ENCODE measurements at places on chromosomes 6 and 20.

- no peak for DNase-seq
Observed at GRCh38 chr6:139008117-139008516, 20.1 kb upstream of the REPS1 start.

GRCh38 chr6:169894377-169894960 lies 143.0 kb downstream of the ERMARD start:
- DNase-seq: no peak

- peak; percentile 35 for DNase-seq
Observed at GRCh38 chr6:111804627-111805235, 68.5 kb downstream of the FYN start.

DNA sequence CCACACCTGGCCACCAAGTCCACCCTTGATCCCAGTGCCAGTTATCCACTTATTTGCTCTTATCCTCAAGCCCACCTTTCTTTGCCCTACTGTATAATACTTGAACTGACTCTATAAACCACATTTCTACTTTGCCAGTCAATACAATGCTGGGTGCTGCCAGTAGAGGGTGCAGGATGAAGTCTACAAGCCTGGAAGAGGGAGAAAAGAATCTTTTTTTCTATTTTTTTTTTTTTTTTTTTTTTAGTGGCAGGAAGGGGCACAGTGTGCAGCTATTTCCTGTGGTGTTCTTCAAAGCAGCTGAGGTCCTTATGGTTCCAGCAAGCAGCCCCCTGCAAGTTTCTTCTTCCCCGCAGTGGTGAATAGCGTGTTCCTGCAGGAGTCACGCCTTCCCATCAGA lies 22.2 kb upstream of the GABRR1 start:
- peak; percentile 78 for DNase-seq

GRCh38 chr6:76418560-76419223 lies 346.2 kb upstream of the IMPG1 start:
- DNase-seq: no peak

GRCh38 chr6:161367472-161367871 lies 93.6 kb upstream of the AGPAT4 start:
- no peak for DNase-seq

- DNase-seq: no peak
Observed at GRCh38 chr6:106553440-106553839, 75.9 kb downstream of the RTN4IP1 start.

GRCh38 chr20:59939879-59940128 lies 301 bp downstream of the PPP1R3D start:
- no peak for DNase-seq

GRCh38 chr6:170026751-170027646 lies 263.9 kb downstream of the DLL1 start:
- no peak for DNase-seq

- no peak for DNase-seq
Observed at GRCh38 chr6:14867802-14868201, 378.1 kb upstream of the JARID2 start.

GRCh38 chr6:137492289-137493217 lies 1.6 kb downstream of the OLIG3 start:
- DNase-seq: no peak

DNA sequence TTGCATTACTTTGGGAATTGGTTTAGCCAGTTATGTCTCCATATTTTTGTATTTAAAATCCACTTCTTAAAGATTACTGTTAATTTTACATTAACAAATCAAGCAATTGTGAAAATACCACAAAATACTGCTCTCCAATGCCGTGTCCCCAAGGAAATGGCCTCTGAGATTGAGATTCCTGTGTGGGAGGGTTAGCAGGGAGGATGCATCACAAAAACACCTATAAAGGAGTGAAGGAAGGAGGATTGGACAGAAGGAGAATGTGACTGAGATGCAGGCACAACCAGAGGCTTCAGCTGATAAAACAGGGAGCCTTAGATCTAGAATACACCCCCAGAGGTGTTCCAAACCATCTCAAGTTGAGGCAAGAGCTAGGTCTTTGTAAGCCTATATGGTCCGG lies 34.2 kb upstream of the NKAIN2 start:
- no peak for DNase-seq

DNA sequence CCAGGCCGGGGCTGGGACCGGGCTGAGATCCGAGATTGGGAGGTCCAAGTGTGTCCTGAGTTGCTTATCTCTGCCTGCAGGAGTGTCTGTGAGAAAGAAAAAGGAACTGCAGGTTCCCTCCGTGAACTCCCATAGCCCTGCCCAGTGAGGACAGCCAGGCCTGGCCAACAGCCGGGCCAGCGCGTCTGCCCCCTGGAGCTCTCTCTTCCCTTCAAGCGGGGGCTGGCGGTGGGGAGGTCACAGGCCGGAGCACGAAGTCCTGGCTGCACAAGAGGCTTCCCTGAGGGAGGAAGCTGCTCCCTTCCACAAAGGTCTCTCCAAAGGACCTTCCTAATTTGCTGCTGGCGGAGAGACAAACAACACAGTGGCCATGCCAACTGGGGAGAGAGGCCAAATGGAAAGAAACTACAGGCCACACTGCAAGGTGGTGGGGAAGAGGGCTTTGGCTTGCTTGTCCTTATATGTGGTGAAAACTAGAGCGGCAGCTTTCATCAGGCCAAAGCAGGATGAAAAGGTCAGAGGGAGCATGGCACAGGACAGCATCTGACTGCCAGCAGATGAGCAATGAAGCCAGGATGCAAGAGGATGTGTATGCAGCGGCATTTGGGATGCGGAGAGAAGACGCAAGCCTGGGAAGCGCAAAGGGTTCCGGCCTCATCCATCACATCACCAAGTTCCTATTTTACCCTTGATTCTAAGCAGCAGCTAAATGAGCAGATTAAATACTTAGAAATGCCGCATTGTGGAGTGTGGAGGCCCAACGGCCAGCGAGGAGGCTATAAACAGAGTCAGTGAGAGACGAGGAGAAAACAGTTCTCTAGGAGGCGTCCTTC lies 260.0 kb downstream of the ERMARD start:
- DNase-seq: no peak

- no peak for DNase-seq
Observed at GRCh38 chr6:168597471-168597875, 156.5 kb downstream of the SMOC2 start.

GRCh38 chr20:50776122-50776817 lies 18.6 kb upstream of the BCAS4 start:
- peak; percentile 65 for DNase-seq

DNA sequence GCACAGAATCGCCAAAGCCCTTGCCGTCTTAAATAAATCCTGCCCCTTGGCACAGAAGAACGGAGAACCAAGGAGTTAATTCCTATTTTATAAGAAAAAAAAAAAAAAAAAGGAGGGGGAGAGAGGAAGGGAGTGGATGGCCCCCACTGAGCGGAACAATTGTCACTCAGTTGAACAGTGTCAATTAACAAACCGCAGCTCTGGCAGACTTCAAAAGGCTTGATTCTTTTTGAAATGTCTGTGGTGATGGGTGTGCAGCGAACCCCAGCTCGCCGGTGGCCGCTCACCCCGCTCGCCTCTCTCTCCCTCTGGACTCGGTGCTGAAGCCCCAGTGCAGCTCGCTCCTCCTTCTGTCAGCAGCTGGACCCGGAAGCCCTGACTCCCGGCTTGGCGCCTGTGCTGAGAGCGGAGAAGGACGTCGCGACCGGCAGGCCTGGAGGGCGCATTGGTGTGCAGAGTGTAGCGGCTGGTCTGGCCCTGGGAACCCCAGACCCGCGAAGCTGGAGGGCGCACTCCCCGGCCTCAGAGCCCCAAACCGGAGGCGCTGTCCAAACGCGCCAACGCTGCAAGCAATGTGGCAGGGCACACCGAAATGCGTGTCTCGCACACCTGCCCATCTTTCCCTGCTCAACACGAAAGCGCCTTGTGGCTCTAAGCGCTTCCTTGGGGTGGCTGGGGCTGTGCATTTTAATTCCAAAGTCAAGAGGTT lies 3.4 kb downstream of the LINC00237 start:
- peak; percentile 70 for DNase-seq

- no peak for DNase-seq
Observed at GRCh38 chr20:33009214-33010132, 2.0 kb downstream of the BPIFB2 start.

DNA sequence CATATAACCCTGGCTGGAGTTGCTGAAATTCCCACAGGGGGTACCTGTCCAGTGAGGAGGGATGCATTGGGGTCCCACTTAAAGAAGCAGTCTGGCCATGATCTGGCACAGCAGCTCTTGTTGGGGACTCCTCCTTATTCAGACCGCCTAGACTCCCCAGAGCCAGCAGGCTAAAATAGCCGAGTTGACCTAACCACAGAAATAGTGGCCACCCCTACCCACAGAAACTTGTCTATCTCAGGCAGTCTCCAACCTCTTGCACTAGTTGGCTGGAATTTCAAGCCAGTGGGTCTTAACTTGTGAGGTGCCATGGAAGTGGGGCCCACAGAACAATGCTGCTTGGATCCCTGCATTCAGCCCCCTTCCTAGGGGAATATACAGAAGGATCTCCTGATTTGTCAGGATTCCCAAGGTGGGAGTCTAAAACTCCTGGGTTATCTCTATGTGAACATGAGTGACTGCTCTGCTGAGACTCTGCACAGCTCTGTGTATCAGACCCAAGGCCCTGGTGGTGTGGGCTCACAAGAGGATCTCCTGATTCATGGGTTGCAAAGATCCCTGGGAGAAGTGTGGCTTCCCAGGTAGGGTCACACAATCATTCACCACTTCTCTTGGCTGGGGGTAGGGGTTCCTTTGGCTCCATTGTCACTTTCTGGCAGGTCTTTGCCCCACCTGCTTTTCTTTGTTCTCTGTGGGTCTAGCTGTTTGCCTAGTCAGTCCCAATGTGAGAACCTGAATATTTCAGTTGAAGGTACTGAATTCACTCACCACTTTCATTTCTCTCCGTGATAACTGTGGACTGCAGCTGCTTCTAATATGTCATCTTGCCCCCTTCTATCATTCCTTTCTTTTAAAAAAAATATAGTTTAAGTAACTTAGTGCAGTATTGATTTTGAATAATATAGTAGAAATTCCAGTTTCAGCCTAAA lies 65.5 kb upstream of the CLVS2 start:
- DNase-seq: no peak

GRCh38 chr6:73675466-73676098 lies 20.4 kb upstream of the CD109 start:
- peak; percentile 76 for DNase-seq

GRCh38 chr20:58260006-58260405 lies 31.6 kb upstream of the ANKRD60 start:
- DNase-seq: no peak

GRCh38 chr6:48186746-48187145 lies 75.7 kb upstream of the PTCHD4 start:
- DNase-seq: no peak

- no peak for DNase-seq
Observed at GRCh38 chr20:14829906-14830305, 492.5 kb upstream of the FLRT3 start.

- no peak for DNase-seq
Observed at GRCh38 chr6:118578617-118579016, 30.5 kb downstream of the PLN start.

Data from A673 (cell line).